ENCODE measurements at places on chromosomes 12 and 14.

DNA sequence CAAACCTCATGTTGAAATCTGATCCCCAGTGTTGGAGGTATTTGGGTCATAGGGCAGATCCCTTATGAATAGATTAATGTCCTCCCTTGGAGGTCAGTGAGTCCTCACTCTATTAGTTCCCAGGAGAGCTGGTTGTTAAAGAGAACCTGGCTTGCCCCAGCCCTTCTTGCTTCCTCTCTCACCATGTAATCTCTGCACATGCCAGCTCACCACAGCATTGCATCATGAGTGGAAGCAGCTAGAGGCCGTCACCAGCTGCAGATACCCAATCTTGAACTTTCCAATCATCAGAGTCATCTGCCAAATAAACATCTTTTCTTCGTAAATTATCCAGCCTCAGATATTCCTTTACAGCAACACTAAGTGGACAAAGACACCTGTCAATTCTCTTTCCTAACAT, 161.8 kb upstream of the IGF1 start:
- DNase-seq: no peak

DNA sequence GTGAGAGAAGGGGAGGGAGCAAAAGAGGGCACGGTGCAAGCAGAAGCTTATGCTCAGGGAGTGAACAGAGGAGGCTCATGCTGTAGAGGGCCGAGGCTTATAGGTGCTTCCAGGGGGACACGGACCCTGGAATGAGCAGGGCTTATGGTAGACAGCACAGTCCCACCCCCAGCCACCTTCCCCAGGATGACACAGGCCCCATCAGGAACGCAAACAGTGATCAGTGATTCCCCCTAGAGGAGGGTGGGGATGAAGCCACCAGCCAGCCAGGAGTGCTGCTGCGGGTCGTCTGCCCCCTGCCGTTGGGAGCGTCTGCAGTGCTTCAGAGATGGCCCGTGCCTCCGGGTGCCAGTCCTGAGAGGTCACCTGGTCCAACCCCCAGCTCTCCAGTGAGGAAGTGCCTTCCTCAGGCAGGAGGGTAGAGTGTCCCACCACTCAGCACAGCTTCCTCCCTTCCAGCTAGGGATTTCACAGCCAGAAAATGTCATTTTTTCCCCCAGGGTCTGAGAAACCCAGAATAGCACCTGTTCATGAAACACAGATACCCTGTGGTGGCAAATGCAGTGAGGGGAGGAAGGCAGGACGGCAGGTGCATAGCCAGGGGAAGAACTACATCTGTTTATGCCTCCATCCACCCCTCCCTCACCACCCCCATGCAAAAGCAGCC, 60.7 kb downstream of the SLC6A12 start:
- no peak for DNase-seq

DNA sequence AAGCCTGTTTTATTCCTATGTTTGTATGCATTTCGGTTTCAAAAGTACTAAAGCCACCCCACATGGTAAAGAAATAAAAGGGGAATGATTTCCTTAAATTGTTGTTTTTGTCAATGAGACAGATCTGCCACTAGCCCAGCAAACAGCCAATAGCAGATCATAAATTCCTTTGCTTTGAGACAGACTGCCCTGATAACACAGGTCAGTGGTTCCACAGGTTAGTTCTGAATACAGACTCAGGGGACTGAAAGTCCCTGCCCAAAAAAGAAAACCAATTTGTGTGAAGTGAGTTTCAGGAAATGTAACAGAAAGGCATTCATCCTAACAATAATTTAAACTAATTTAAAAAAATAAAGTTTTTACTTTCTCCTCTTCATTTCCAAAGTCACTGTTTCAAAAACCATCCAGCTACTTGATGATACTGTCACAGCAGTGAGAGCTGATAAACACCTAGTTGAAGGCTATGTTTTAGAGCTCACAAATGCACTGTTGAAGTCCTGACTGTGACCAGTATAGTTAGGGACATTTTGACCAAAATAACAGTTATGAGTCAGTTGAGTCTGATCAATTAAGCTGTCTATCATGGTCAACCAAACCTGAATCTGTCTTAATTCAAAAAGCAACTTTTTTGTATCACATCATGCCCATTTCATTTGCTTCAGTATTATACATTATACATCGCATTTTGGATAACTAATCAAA, 77.7 kb downstream of the LGR5 start:
- no peak for DNase-seq

DNA sequence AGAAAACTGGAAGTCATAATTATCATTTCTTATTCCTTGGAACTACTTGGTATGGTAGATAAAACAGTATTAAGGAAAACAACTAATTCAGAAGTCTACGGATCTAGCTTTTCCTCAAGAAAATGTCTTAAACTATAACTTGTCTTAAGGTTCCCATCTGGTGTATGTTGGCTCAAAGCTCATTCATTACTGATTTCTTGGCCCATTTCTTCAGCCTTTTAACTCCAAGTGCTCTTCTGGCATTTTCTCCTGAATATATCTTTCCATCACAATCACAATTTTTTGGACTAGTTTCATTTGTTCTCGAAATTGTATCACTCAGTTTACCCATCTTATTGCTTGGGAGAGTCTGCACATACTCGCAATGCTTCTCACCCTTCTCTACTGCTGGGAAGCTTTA, 150.1 kb downstream of the C12orf50 start:
- DNase-seq: no peak

GRCh38 chr14:51487848-51488247, 163.9 kb upstream of the FRMD6 start:
- DNase-seq: no peak

DNA sequence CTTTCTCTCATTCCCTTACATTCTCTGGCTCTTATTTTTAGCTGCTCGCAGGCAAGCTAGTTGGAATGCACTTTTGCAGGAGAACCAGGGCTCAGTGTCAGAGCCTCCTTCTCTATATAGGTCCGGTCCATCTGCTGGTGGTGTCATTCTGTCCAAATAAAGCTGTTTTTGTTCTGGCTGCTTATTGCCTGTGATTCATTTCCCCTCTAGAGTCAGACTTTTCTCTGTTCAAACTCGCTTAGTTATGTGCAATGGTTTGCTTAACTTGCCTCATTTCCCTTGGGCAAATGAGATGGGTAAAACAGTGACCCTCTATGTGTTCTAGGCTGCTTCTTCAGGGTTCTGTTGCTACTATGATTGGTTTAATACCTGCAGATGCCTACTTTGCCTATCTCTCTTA, 2.9 kb downstream of the SMARCD1 start:
- no peak for DNase-seq

DNA sequence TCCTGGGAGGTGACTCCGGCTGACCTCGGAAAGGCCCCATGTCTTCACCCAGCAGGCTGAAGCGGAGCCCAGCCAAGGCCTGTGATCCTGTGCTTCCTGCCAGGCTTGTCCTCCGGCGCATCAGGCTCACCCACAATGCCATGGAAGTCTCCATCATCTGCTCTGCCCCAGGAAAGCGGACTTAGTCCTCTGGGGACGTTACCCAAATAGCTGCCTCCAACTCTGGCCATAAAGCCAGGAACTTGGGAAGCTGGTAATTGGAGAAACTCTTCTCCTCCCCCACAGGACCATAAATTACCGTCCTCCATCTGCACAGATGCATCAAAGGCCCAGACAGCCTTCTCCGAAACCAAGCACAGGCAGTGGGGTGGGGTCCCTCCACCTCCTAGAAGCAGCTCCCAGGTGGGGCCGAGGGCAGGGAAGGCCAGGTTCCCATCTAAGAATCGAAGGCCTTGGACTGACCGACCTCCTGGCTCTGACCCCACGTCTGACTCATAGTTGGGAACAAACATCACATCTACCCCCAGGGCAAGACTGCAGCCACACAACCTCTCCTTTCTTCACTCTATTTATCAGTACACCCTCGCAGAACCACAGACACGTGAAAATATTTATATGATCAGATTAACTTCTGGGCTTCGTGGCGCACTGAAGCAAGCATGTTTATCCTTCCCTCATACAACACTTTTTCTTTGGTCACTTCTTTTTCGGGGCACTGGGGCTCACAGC, 56.4 kb downstream of the PITPNM2 start:
- no peak for DNase-seq

- DNase-seq: peak; percentile 65
Measured at GRCh38 chr14:49861699-49862088, 9.1 kb upstream of the NEMF start.

DNA sequence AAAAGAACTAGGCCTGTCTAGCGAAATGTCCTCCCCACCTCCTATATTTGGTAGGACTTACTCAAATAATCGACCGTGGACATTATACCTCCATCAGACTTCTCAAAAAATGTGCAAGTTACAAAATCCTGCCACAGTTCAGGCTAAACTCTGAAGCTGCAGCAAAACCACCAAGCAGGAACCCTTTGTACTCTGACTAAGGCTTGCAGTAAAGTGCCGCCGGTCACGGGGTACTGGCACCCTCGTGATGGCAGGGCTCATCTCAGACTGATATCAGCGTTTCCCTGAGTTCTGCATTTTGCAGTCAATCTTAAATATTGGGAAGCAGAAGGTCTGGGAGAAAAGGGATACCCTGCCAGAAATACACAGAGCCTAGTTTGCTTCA, 17.1 kb downstream of the SLC11A2 start:
- DNase-seq: no peak

- no peak for DNase-seq
Measured at GRCh38 chr12:20050221-20050620, 318.1 kb upstream of the PDE3A start.

DNA sequence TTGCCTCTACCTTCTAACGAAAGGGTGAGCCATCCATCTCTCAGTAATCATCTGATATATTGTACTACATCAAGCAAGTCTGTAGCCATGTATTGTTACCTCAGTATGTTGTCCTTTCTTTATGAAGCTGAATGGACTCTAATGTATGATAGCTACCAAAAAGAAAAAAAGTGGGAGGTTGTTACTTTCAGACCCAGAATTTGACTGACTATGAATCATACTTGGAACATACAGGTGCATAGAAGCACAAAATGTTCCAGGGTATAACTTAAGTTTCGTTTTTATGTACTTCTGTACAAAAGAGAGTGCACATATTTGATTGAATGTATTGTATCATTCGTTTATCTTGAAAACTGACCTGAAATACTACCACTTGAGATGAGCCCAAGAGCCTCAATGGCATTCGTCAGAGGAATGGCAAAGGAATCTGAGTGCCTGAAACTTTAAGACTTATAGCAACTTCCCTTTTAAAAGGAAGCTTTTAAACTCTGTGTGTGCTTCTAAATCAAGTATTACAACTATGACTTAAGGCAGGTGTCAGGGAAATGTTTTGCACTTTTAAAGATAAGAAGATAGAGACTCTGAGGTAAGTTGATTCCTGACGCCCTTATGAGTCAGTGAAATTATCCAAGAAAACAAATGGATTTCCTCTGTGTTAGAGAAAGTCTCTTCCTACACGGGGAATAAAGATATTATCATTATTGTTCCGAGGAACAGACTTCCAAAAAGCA, 951.5 kb downstream of the GALC start:
- no peak for DNase-seq

DNA sequence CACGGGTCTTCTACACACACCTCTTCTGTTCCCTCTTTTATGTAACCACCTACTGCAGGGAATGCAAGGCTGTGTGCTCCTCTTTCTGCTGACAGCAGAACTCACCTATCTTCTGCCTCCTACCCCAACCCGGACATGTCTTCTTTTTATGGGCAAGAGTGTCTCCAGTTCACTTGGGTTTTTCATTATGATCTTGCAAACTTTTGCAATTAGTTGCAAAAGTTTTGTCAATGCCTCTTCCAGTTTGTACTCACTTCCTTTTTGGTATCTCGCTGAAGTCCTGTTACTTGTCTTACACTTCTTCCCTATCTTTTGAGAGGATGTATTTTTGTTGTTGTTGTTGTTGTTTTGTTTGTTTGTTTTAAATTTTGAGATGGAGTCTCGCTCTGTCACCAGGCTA, 50.6 kb downstream of the DRAM1 start:
- DNase-seq: no peak

- no peak for DNase-seq
Measured at GRCh38 chr14:89415159-89415558, 1.9 kb downstream of the FOXN3 start.

GRCh38 chr12:73186272-73186671, 914.1 kb downstream of the TRHDE start:
- DNase-seq: no peak

DNA sequence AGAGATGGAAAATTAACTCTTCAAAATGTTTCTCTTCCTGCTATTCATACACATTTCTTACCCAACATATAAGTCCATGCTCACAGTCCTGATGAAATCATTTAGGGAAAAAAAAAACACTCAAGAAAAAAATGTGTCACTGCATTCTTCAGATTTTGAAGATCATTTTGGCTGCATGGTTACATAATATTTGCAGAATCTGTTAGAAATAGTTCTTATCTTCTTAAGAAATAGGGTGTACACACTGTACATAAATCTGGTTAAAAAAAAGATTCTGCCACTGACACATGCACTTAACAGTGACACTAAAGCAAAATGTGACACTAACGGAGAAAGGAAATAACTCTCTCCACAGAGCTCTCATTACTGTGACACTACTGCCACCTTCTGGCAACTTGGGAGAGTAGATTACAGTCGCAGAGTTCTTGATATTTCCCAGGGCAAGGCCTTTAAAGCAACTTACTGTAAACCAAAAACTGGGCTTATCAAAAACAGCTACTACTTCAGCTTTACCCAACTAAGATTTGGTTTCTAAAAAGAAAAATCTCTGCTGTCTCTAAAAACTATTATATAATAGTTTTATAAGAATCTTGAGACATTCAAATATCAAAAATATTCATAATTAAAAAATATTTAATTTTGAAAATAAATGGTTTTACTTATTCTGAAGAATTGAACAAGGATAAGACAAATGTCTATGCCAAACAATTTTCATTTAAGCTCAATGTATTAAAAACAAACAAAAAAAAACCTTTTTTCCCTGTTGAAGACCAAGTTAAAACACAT, 65.0 kb downstream of the SETD3 start:
- DNase-seq: no peak

- DNase-seq: no peak
Measured at GRCh38 chr12:45431126-45431525, 215.2 kb downstream of the ANO6 start.

GRCh38 chr12:103657331-103657730, 70.3 kb downstream of the STAB2 start:
- DNase-seq: no peak

- DNase-seq: no peak
Measured at GRCh38 chr14:100540926-100541620, 46.1 kb downstream of the BEGAIN start.

DNA sequence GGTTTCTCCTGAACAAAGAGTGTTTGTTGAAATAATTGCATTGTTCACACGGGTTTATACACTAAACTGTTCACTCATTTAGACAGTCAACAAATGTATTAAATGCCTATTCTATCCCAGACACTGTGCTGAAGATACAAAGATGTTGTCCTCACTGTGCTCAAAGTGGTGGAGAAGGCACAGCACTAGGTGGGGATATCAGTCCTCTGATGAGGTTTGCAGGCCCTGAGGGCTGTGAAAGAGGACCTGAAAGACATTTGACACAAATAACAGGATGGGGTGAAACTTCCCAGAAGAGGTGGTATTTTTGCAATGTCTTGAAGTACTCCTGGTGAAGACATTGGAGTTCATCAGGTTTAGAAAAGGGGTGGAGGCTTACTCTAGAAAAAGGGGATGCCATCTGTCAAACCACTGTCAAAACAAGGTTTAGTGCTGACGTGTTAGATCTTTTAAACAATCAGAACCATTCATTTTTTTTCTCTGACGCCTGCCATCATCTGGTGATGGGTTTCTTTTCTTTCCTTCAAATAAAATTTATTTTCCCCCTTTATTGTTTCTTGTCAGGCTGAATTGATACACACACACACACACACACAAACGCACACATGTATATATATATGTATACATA, 69.5 kb downstream of the ACSS3 start:
- DNase-seq: no peak

Measured in epithelial cell of proximal tubule (primary cell).